ENCODE measurements at places on chromosomes 6 and 20.

DNA sequence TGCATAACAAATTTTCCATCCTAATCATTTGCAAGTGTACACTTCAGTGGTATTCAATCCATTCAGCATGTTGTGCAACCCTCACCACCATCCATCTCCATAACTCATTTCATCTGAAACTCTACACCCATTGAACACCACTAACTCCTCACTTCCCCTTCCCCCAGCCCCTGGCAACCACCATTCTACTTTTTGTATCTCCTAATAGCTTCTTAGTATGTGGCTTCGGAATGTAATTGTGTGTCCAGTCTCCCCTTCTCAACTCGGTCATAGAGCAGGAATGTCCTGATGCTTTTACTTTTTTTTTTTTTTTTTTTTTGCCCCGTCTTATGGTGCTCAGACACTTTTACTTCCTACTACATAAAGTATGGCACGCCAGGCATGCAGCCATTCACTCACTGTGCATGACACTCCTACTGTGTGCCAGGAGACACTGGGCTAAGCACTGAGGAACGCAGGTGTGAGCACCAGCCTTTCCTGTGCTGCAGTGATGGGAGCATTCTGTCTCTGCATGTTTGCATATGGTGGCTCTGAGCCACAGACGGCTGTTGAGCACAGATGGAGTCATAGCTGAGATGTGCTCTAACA, 15.3 kb downstream of the HCK start:
- no peak for DNase-seq

- no peak for DNase-seq
Observed at GRCh38 chr6:40247516-40248115, 313.4 kb upstream of the MOCS1 start.

GRCh38 chr20:50593005-50593335, 82.8 kb downstream of the PTPN1 start:
- no peak for DNase-seq

GRCh38 chr20:46485431-46485830, 27.9 kb downstream of the ZNF334 start:
- no peak for DNase-seq

GRCh38 chr6:16078064-16078463, 50.8 kb upstream of the MYLIP start:
- no peak for DNase-seq

DNA sequence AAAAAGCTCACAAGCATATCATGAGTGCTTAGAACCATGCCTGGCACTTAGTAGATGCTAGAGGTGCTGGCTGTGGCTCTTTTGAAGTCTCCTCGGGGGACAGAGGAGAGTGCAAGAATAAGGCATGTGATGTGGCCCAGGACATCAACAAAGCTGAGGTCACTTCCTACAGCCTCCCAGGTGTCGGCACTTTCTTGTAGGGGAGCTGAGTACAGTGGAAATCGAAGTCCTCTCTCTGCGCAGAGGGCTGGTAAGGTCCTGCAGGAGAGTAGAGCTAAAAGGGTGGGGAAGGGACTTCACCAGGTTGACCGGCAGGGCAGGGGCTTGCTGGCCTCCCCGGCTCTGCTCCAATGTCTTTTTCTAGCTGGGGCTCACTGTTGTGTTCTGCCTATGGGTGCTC, 11.2 kb downstream of the SLC13A3 start:
- DNase-seq, result no peak

DNA sequence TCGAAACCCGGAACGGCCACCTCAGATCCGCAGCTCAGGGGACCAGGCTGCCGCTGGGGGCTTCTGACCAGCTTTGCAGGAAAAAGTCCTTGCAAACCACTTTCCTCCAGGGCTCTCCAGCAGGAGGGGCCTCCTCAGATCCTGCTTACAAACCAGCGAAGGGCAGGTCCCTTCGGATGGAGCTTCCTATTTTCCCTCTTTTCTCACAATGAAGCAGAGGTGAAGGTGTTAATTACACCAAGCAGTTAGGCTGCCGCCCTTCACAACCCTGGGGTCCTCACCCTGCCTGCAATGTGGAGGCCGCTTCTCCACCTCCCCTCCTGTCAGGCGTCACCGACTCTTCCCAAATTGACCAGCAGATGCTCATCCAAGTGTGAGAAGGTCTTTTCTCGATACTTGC, 5.7 kb downstream of the ARHGAP40 start:
- DNase-seq, result no peak

DNA sequence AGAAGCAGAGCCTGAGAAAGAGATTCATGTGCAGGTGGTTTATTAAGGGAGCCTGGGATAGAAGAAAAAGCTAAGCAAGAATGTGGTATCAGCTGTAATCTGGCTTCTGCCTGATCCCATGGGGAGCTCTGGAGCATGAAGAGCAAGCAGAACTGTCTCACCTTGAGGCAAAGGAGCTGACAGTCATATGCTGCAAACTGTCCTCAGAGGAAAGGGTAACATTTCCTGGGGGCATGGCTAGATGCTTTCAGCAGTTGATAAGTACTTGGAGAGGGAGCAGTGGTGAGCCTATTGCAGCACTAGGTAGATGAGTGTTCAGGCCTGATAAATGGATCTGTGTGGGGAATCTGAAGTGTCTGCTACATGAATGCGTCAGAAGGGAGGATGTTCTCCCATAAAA, 621.5 kb upstream of the BTBD3 start:
- no peak for DNase-seq

- no peak for DNase-seq
Observed at GRCh38 chr6:40714143-40714542, 127.0 kb upstream of the LRFN2 start.

GRCh38 chr6:109793792-109794191, 102.7 kb downstream of the FIG4 start:
- DNase-seq, result no peak

DNA sequence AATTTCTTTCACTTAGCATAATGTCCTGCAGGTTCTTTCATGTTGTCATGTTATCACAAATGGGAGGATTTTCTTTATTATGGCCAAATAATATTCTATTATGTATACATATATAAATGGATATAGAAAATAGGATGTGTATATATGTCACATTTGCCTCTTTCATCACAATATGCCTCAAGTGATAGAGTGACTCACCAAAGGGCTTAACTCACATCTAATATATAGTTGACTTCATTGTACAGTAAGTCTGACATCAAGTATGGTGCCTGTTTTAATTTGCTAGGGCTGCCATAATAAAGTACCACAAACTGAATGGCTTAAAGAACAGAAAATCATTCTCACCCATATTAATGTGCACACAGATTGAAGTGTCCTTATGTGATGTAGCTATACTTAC, 436.1 kb upstream of the FLRT3 start:
- DNase-seq, result no peak

DNA sequence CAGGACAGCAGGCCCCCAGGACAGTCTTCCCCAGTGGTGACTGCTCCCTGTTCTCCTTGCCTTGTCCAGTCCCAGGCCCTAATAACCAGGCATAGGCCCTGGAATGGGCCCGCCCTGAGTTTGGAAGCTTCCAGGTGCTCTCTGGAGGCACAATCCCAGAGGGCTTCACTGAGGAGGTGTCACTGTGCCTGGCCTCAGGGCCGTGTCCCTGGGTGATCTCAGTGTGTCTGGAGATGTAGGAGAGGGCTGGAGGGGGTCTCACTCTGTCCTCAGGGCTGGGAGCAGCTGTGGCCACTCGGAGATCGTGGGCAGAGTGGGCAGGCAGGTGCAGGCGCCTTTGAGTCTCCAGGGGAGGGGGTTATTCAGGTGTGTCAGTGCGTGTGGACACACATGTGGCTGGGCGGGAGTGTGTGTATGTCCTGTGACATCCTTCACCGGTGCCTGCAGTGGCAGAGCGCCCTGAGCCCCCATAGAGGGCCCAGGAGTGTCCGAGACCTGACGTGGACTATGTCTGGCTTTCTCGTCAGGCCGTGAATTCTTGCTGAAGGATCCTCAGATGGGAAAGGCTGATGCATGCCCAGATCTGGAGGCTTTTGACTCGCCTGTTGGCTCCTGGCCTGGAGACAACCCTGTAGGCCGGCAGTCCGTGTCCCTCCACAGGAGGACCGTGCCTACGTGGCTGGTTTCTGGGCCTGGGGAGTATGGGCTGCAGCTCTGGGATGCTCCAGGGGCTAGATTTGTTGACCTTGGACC, 5.5 kb upstream of the NPBWR2 start:
- no peak for DNase-seq

GRCh38 chr6:138500045-138500665, 861 bp upstream of the NHSL1 start:
- DNase-seq, result no peak

- no peak for DNase-seq
Observed at GRCh38 chr6:133973109-133973971, 20.3 kb downstream of the TBPL1 start.

DNA sequence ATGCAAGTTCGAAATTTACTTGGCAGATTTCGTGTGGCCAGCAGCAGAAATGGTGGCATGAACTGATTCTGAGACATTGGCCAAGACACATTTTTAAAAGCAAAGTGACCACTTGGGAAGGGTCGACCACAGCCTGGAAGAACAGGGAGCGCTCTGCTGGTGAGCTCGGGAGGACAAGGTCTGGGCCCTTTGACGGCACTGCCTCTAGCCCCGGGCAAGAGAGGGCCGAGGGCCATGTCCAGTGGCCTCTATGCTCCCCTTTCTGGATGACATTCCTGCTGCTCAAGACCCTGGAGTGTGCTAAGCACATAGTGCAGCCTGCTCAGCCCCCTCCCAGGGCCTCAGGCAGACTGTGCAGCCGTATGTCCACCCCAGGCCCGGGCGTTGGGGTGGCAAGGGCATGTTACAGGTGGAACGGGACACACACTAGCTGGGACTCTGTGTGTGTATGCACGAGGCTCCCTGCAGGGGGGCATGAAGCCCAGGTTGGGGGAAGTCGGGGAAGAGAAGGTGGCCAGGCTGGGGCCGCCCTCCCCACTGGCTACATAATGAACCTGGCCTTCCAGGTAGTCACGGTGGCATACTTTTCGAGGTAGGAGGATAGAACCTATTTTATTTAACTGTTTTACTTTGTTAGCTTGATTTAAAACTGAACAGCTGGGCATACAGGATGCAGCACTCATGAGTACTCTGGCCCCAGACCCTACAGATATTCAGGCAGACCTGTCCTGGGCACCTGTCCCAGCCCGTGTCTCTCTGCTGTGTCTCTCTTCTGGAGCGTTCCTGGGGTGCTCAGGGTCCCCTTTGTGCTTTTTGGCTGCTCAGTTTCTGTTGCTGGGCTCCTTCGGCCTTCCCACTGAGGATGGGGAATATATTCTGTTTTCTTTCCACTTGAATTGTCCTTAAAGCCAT, 6.4 kb downstream of the SYNJ2 start:
- no peak for DNase-seq

DNA sequence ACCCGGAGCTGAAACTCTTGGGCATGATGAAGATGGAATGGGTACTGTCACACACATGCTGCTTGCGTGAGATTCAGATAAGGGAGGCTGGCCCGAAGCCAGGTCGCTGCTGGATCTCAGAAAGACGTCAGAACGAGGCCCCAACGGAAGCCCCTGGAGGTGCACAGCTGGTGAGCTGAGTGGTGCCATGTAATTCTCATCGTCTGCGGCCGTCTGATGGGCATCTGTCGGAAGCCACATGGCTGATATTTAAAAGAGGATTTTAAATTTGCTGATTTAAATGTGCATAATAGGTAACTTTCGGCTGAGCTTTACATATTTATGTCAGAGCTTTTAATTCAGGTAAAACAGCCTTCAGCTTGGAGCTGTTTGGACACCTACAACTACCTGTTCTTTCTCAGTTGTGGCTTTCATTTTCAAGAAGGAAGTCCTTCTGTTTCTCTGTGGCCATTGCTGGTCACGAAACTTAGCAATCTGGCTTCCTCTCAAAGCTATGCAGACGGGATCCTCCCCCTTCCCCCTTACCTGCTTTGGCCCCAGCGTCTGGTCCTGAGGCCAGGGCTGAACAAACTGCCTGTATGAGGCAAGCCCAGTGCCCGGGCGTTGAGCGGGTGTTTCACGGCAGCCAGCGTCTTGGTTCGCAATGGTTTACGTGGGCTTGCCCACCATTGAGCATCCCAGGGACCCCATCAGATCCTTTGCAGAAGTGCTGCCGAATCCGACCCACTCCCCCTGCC, 9.2 kb downstream of the SLCO4A1 start:
- DNase-seq, result peak; percentile 30

DNA sequence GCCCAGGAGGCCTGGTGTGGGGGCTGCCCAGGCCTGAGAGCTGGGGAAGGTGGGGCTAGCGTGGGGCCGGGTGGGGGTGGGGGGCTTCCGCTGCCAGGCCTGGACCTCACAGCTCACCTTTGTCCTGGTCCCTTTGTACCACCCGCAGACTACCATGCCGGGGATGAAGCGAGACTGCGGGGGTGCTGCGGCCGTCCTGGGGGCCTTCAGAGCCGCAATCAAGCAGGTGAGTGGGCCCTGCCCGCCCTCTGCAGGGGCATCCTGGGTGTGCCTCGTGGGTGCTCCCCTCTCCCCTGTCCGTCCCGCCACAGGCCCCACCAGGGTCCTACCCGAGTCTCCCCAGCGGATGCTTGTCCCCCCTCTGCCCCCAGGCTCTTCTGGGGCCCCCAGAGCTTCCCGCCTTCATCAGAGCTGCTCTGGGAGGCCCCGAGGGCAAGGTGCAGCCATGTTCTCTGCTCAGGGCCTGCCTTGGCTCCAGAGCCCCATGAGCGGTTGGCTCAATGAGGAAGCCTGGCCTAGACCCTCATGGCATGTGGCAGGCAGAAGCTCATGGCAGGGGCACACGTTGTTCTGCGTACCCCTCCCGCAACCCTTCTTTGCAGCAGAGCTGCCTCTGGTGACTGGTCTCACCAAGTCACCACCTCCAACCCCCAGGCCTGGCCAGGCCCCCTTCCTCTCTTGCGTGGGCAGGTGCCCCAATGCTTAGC, 14.5 kb downstream of the NPEPL1 start:
- no peak for DNase-seq

- DNase-seq, result no peak
Observed at GRCh38 chr6:57302477-57302876, 15.0 kb upstream of the PRIM2 start.

DNA sequence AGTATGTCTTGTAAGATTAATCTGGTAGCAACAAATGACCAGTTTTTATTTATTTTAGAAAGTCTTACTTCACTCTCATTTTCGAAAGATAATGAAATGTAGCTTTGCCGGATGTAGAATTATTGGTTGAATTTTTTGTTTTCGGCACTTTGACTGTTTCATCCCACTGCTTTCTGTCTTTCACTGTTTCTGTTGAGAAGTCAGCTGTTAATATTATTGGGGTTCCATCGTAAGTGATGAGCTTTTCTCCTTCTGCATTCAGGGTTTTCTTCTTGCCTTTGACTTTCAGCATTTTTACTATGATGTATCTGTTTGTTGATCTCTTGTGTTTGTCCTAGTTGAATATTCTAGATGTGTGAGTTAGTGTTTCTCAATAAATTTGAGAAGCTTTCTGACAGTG, 383.4 kb downstream of the PAX1 start:
- no peak for DNase-seq

- no peak for DNase-seq
Observed at GRCh38 chr6:158687506-158687905, 37.7 kb downstream of the SYTL3 start.
